Foreskin keratinocyte (primary cell): ENCODE measurements at places on chromosomes 5 and 9. TPM values are rescaled to one million over a fixed set of nuclear protein-coding genes. Genes with fewer than 3 reads are reported as not detected.

- DNase-seq, result no peak
Measured at GRCh38 chr5:53463909-53464621, 16.4 kb upstream of the FST start.

- no peak for DNase-seq
Measured at GRCh38 chr5:14830210-14831005, 41.2 kb downstream of the ANKH start.

DNA sequence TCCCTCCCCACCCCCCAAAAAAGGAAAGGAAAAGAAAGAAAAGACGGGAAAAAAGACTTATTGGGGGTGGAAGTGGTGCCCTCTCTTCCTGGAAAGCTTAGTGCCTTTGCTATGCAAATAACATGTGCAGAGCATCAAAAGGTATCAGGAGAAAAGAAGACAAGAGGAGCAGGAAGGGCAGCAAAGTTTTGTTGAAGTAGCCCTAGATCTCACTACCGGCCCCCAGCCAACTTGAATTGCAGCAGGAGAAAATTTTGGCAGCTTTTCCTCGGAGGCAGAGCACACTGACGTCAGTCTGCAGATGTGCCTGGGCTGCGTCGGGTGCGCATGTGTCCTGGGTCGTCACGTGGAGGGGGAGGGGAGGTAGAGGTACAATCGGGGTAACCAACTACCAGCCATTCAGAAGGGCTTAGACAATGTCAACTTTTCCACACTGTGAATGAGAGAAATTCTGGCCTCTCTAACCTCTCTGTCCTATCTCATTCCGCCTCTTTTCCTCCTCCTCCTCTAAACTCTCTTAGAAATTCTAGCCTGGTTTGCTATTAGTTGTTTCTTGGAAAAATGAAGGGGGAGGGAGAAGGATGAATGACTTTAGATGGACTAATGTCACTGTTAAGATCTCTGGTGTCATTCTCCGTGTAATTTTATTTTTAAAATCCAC is at the start of gene ADAMTS6:
Gene ADAMTS6, minus strand, starts transcription at position 286 of the 661 bp plus-strand sequence. CDS start 8,247 bp downstream, outside the sequence.
- DNase-seq, result peak; percentile 73

- no peak for DNase-seq
Measured at GRCh38 chr5:157744051-157745011, 819 bp downstream of the LSM11 start.

DNA sequence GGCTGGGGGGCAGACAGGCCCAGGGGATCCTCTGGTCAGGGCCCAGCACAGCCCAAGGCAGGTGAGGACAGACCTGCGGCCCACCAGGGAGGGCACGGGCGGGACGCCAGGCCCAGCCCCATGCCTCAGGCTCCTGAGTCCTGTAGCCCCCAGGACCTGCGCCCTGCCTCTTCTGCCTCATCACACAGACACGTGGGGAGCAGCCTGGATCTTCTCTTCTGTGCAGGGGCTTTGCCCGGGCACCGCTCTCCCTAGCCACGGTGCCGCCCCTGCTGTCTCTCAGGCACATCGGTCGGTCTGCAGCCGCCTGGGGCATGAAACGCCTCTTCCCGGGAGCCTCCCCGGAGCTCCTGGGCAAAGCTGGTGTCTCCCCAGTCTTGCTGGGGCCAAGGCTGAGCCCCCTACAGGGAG is 40.2 kb upstream of the EGFL7 start:
- peak; percentile 89 for DNase-seq

DNA sequence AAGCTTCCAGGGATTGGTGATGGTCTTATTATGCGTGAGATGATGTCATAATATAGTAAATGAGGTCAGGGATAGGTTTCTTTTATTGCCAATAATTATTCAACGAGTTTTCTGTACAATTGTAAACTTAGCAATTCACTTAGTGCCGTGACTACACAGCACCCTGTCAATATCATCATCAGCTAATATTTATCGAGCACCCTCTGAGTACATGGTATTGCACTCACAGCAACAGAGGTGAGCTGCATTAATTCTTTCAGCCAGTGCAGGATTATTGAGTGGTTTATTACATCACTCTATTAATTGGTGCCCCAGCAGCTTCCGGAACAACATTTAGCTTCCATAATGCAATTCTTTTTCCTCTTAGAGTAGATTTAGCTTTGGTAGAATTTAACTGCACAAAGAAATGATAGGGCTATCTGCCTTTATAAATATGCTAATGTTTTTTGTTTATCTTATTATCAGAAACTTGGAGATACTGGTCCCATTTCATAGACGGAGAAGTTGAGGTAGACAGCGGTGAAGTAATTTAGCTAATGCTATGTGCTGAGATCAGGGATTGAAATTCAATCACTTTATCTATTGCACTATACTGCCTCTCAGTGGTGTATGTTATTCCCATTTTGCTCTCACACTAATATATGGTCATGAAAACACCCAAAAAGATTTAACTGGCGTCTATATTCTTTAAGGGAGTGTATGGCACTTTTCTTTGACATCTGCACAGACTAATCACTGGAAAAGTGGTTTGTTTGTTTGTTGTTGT is 726.1 kb upstream of the WWC1 start:
- peak; percentile 19 for DNase-seq

DNA sequence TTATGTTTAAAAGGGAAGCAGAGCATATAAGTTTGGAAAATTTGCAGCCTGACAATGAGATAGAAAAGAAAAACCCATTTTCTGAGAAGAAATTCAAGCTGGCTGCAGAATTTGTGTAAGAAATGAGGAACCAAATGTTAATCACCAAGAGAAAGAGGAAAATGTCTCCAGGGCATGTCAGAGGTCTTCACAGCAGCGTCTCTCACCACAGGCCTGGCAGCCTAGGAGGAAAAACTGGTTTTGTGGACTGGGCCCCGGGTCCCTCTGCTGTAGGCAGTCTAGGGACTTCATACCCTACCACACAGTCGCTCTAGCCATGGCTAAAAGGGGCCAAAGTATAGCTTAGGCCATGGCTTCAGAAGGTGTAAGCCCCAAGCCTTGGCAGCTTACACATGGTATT is 32.1 kb upstream of the HSD17B4 start:
- no peak for DNase-seq

- DNase-seq, result no peak
Measured at GRCh38 chr5:176774216-176775171, 35.9 kb upstream of the UNC5A start.

SMIM33 gene
- total RNA-seq, result not detected in 2 replicates

DNA sequence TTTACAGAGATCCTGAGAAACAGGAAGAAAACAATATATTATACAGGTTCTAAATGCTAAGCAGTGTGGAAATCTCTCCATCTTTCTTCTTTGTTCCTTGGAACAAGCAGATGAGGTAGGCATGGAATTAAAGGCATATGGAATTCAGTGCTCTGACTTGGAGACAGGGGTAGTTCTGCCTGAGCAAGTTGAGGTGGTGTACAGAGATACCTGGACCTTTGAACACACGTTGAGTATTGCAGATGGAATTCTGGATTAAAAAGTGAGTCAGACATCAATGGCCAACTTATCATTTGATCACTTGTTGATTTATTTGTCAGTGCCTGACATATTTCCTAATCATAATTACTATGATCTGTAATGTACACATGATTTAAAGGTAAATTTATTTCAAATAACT is 293.9 kb upstream of the IRX4 start:
- DNase-seq, result peak; percentile 91

ACTL7B gene
- not detected in 2 replicates for total RNA-seq

- peak; percentile 96 for DNase-seq
Measured at GRCh38 chr9:131423171-131423581, 29.3 kb downstream of the PRRC2B start.

UNC13B gene
- total RNA-seq, result 15.1 and 15.3 TPM in 2 replicates

DNA sequence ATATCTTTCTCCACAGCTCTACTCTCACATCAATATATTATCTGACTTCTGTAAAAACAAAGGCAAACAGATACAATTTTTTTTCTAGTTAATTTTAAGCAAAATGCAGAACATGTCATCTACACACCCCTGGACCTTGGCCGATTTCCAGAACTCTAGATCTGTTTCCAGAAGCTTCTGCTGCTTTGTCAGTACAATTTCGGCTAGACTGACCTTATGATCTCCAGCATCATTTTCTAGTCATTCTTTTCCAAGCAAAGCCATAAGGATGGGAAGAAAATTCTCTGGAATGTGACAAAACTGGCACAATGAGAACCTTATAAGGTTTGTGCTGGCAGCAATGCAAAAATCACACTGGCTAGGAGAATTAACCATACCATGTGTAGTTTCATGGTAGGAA is 132.8 kb upstream of the MPDZ start:
- DNase-seq, result no peak

DNA sequence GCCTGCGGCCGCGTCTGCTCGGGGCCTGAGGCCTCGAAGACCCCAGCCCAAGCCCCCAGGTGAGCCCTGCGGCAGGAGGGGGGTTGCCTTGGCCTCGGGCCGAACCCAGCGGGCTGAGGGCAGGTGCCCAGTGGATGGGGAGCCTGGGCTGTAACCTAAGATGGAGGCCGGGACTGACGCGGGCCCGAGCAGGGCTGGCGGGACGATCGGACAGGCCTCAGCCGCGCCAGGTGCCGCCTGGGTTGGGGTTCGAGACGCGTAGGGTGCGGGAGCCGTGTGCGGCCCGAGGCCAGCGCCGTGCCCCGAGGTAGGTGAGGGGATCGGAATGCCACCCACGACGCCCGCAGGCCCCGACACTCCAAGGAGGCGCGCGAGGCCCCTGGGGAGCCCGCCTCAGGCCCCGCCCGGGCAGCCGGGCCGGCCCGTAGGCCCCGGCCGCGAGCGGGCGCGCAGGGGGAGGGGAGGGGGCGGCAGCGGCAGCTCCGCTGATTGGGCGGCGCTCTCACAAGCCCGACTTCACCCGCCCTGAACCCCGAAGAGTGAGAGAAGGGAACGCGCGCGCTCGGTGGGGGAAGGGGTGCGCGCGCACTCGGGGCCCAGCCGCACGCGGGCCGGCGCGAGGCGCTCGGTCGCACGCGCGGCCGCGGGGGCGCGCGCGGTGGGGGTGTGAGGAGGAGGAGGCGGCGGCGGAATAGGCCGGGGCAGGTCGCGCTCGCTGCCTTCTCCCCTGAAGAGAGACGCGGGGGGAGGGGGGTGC is at the start of gene NSD1:
Gene NSD1, plus strand, starts transcription at position 678 of the 757 bp plus-strand sequence. CDS start 1,331 bp downstream, outside the sequence.
- peak; percentile 19 for DNase-seq

SHC3 gene
- under 0.01 and 0.07 TPM in 2 replicates for total RNA-seq

- DNase-seq, result no peak
Measured at GRCh38 chr9:93130861-93131481, 3.1 kb downstream of the NINJ1 start.

- no peak for DNase-seq
Measured at GRCh38 chr5:118984602-118985001, 3.7 kb downstream of the DTWD2 start.

ST8SIA4 gene
- total RNA-seq, result 0.63 and 0.92 TPM in 2 replicates

DNA sequence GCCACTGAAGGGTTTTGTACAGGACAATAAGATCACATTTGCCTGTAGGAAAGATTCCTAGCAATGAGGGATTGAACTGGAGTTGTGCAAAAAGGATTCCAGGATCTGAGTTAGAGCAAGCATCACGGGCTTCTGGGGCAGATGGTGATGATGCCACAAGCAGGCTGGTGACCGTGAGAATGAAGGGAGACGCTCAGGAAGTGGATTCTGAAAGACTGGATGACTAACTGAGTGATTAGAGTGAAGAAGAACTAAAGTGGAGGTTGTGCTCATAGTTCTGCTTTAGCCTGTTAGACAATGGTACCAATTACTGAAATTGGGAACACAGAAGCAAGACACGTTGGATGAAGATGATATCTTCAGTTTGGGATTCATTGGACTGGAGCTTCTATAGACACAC is 168.2 kb downstream of the CD180 start:
- DNase-seq, result no peak

GRCh38 chr5:146475190-146475780 is 28.2 kb downstream of the TCERG1 start:
- DNase-seq, result no peak

PCDHB6 gene
- total RNA-seq, result 0.07 TPM in 1 of 2 replicates, not detected in the other
